Skin of body (tissue), 3 donors: ENCODE measurements at places on chromosomes 16 and 17. TPM values are rescaled to one million over a fixed set of nuclear protein-coding genes. Genes with fewer than 3 reads are reported as not detected.

The MMP2 gene
- total RNA-seq: 228 TPM

The COPS3 gene
- 58.9 TPM for total RNA-seq

The USP43 gene
- total RNA-seq: 0.99 TPM

DNA sequence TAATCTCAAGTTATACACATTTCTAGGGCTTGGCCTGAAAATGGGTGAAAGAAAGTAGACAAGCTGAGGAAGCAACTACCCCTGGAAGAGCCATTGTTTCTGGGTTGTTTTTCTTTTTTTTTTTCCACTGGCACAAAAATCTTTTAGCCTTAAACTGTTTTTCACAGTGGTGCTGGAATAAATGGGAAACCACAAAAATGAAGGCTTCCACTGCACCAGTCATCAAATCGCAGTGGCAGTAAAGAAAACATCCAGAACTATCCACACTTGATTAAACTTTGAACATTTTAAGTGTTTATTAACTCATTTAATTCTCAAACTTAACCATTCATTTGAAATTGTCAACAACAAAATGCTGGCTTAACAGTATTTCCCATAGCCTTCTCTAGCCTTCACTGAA lies 14.3 kb downstream of the CMTM4 start:
- no peak for DNase-seq

- DNase-seq: no peak
Observed at GRCh38 chr16:84234321-84235241, 5.2 kb downstream of the KCNG4 start.

DNA sequence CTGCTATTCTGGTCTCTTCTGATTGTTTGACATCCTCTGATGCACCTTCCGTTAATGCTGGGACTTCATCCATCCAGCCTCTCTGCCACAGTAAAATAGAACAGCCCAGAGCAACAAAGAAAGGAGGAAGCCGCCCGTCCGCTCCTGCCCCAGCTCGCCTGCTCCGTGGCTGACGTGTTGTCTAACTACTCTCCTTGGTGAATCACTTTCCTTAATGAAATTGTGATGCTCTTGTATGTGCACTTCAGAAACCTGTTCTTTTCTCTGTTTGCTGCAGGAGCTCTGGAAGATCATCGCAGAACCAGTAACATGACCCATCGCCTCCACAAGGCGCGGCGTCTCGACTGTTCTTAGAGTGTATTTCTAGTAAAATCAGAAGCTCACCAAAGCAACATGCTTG lies 24.3 kb downstream of the METTL22 start:
- no peak for DNase-seq

GRCh38 chr16:19974607-19975006 lies 90.0 kb upstream of the GPRC5B start:
- no peak for DNase-seq

- no peak for DNase-seq
Observed at GRCh38 chr17:81095383-81095762, 60.4 kb downstream of the BAIAP2 start.

- DNase-seq: no peak
Observed at GRCh38 chr16:50594308-50595260, 46.4 kb downstream of the NKD1 start.

- no peak for DNase-seq
Observed at GRCh38 chr17:14793237-14793636, 471.9 kb downstream of the PMP22 start.

DNA sequence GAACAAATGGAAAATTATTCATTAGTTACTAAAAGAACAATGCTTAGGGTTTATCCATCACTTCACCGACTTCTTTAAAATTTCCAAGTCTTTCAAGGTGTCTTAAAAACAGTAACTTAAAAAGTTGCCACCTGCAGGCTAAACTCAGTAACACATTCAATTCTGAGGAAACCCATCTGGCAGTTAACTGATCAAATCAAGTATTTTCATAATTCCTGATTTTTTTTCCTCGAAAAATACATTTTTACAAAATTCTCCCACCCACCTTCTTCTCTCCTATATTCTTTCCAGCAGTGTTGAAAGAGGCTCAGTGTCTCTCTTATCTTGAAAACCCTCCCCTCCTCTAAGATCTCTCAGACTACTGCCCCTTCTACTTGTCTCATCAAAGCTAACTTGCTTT lies 29.9 kb downstream of the PARN start:
- no peak for DNase-seq

DNA sequence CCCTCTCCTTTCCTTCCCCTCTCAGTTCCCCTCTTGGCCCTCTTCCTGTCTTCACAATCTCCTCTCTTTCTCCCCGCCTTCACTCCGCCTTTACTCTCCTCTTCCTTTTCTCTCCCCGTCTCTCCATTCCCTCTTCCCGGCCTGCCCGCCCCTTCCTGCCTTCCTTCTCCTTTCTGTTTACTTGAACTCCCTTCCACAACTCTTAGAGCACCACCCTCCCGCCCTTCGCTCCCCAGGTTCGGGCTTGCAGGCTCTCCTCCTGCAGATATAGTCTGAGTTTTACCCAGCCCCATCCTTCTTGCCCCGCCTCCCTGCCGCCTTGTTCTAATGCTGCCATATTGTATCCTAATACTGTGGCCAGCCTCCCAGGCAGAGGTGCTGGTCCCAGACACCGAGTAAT lies 201.5 kb upstream of the N4BP1 start:
- no peak for DNase-seq

DNA sequence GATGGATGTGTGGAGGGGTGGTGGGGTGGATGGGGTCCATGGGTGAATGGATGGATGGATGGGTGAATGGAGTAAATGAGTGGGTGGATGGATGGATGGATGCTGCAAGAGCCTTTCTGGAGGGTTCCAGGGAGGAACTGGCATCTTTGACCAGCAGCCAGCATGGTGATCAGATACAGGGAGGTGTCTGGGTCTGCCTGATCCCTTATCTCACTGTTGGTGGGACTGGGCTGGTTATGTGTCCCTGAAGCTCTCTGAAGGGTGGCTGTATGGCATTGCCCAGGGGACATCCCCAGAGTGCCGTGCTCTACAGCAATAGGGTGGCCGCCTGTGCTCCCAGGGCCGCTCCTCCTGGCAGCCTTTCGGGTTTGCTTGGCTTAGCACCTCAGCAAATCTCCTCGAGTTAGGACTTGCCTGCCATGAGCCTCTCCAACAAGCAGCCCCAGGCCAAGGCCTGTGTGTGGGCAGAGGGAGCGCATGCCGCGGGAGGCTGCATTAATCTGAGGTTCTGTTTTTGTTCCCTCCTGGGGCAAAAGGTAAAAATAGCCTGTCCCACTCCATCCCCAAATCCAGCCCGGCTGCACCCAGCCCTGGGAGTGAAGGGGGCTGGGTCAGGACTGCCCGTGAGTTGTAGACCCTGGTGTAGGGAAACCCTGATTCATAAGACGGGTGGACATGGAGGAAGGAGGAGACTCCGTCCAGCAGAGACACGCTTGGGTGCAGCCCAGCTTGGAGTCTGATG lies 165.4 kb downstream of the SEC14L1 start:
- DNase-seq: no peak
